ENCODE measurements at places on chromosomes 11 and 22. TPM values are rescaled to one million over a fixed set of nuclear protein-coding genes. Genes with fewer than 3 reads are reported as not detected.

DNA sequence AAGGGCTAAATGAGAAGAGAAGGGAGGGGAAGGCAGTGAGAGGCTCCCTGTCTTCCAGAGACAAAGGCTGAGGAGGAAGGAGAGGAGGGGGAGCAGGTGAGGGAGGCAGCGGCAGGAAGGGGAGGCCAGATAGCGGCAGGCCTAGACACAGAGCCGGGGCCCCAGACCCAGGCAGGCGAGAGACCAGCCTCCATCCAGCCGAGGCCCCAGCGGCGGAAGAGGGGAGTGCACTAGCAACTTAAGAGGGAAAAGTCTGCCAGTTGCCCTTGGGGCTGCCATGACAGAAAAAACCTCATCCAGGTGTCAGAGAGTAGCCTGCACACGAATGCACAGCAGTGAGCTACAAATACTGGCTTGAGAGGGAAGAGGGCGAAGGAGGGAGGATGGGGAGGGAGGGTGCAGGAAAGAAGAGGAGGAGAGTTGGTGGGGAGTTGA lies 46.7 kb downstream of the IGLL1 start:
- DNase-seq, result no peak

SCGB1D2 gene
- polyA plus RNA-seq, result not detected

DNA sequence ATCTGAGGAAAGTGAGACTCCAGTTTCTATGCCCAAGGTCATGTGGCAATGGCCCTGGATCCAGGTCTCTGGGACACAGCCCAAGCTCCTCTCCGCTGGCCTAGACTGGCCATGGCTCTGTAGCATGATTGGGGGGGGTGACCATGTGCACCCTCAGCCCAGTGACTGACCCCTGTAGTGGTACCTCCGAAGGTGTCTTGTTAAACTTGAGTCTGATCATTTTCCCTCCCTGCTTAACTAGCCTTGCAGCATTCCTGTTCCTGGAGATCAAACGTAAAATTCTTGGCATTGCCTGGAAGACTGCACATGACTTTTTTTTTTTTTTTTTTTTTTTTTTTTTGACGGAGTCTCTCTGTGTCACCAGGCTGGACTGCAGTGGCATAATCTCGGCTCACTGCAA lies 1116.0 kb downstream of the TBC1D22A start:
- no peak for DNase-seq

PHETA2 gene
- 1.1 TPM for polyA plus RNA-seq

- no peak for DNase-seq
Observed at GRCh38 chr11:21769188-21769587, 423.7 kb upstream of the ANO5 start.

CARNS1 gene
- polyA plus RNA-seq, result 41.1 TPM

DNA sequence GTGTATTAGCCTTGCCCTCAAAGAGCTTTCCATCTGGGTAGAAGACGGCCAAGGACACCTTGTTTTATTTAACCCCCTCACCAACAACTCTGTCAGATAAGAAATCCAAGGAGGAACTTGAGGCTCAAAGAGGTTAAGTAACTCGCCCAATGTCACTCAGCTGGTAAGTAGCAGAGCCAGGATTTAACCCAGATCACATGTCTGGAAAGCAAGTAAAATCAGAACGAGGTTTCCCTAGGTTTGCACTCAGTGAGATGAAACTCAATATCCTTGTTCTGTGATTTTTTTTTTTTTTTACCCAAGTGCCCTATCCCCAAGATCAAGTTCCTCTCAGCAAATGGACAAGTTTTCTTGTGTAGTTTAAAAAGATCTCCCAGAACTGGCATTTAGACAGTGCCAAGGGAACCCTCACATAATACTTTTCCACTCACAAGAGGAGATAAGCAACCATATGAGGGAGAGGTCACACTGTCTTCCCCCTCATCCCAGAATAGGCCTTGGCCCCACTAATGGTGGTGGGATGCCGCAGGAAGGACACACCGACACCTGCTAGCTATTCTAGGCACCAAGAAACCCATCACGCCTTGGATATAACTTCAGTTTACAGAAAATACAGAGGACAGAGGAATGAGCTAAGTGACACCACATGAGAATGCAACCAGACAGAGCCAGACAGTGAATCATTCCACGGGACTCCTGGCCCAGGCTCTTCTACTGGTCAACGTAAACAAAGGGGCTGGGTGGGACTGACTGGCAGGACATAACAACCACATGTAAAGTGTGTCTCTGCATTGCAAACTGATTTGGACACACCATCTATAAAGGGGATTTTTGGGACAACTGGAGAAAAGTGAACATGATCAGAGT lies 8.6 kb upstream of the ARAP1 start:
- no peak for DNase-seq

Measured in B cell (primary cell).